Testis (tissue), 5 donors: ENCODE measurements at places on chromosomes 2 and 18. TPM values are rescaled to one million over a fixed set of nuclear protein-coding genes. Genes with fewer than 3 reads are reported as not detected.
A peak's percentile ranks its signal among the peaks of the same experiment; 100 is the strongest.

Gene ESPNL
- total RNA-seq, result 2.8 TPM

DNA sequence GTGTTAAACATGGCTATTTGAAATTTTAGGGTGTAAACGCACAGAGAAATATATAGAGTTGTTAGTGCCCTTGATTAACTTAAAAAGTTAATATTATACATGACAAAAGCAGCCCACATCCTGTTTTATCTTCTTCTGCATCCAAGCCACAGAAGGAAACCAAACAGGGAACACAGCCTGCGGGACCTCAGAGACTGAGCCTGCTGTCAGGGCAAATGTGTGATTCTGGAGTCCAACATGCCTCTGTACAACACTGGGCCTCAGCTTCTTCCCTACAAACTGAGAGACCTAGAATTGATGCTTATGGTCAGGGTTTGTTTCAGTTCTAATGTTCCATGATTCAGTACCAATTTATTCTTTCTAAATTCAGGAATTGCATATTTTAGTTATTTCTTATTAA is 404.7 kb downstream of the FBXO15 start:
- no peak for DNase-seq

GRCh38 chr2:130728549-130729316 is at the start of gene GPR148:
Gene GPR148 (plus strand): TSS chr2:130729070. CDS start chr2:130729152, 82 bp downstream.
- DNase-seq, result no peak

Gene MYO5B
- total RNA-seq, result 24.8 TPM

DNA sequence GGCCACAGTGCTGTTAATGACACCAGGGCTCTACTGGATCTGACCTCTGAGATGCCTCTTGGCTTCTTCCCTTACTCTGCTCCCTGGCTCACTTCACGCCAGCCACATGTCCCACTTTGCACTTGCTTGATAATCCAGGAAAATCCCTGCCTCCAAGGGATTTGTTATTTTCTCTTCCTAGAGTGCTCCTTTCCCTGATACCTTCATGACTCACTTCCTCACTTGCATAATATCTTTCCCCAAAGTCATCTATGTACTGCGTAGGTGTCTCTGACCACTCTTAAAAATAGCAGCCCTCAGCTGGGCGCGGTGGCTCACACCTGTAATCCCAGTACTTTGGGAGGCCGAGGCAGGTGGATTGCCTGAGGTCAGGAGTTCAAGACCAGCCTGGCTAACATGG is 572.3 kb downstream of the PLCL1 start:
- no peak for DNase-seq

Gene SH2D6
- total RNA-seq, result 13.6 TPM

GRCh38 chr2:230219419-230220331 is at the start of gene SP110:
Gene SP110 (minus strand): TSS chr2:230219984. CDS start chr2:230216927, 3,057 bp downstream.
- peak; percentile 83 for DNase-seq

Gene SF3B6
- total RNA-seq, result 69.3 TPM

Gene NT5C1B
- 59.4 TPM for total RNA-seq

- no peak for DNase-seq
These were observed 57.6 kb downstream of the DOCK10 start for GRCh38 chr2:224984637-224985036.

DNA sequence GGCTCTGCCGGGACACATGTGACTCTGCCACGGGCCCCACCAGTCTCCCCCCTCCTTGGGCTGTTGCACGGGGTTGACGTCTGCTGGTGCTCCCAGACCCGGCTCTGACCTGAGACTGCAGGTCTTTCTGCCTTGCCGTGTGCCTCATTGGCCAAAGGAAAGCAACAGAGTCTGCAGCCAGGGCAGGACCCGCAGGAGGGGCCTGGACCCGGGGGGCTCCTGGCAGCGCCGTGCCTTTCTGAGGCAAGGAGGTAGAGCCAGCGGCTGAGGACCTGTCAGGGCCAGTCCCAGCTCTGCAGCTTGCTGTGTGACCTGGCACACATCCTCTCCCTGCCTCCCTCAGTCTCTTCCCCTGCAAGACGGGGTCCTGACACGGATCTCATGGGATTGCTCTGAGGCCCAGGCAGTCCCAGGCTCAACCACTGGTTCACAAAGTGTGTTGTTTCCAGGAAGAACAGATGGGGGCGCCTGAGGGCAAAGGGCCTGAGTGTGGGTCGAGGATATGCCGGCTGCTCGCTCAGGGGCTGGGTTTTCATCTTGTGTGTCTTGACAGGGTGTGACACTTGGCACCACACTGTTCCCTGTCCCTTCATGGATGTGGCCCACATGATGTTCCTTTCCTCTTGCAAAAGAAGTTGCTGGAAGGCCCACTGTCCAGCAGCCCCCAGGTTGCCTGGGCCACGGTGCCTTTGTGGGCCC is 9.0 kb downstream of the CAPN10 start:
- DNase-seq, result peak; percentile 55

Gene ZNF638
- total RNA-seq, result 207 TPM

Gene C2orf81
- 15.7 TPM for total RNA-seq

DNA sequence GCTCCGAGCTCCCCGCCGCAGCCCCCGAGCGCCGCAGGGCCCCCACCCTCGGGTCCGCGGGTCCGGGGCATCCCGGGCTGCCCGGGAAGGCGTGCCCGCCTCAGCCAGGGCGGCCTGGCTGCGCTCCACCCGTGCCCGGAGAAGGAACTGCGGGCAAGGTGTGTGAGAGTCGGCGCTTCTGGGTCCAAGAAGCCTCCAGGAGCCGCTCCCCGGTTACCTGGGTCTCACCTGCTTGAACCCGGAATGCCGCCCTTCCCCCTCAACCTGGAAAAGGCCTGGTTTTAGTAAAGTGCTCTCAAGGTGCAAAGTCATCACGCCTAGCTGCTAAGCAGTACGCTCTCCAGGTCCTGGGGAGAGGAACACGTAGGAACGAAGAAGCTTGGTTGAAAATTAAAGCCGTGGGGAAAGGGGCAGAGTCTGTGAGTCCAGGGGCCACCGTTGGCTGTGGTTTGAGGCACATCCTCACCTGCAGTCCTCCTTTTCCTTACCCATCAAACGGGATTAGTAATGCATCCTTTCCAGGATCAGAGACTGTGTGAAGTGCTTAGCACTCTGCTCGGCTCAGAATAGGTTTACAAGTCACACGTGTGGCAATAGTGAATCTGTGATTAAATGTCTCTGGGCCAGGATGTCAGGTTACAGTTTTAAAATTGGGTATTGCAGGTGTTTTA is 1.2 kb downstream of the ASAP2 start:
- DNase-seq, result peak; percentile 34

DNA sequence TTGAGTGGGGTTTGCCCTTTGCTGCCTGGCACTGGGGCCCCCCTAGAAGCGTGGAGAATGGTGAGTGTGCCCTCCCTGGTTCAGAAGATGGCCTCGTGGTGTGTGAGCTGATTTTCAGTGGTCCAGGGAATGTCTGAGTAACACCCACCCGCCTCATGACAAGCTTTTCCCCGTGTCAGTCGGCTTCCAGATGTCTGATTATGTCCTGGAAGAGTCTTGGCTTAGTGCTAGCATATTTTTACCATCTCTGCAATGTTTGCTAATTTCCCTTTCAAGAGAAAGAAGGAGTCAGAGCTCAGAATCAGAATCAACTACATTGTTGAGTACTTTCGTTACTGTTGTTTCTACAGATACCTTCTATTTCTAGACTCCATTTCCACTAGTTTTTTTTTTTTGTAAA is 214.7 kb downstream of the SEPTIN10 start:
- no peak for DNase-seq

DNA sequence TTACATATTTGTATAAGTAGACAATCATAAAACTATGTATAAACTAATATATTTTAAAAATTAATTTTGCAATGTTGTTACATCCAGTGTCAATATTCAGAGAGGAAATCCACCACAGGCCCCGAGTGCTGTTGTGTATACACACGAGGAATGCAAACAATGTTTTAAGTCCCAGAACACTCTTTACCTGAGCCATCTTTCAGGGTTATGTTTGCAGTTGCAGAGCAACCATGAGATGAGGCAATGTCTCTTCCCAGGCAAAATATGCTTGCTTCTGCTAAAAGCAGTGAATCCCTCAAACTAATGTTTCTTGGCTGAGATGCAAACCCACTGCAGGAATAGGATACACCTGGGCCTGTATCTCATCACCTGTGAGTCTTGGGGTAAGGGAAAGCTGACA is 91.3 kb downstream of the ASXL2 start:
- no peak for DNase-seq

- no peak for DNase-seq
These were observed 26.1 kb upstream of the TMX3 start for GRCh38 chr18:68740966-68741365.

GRCh38 chr2:119608553-119608952 is 64.3 kb downstream of the CFAP221 start:
- no peak for DNase-seq

DNA sequence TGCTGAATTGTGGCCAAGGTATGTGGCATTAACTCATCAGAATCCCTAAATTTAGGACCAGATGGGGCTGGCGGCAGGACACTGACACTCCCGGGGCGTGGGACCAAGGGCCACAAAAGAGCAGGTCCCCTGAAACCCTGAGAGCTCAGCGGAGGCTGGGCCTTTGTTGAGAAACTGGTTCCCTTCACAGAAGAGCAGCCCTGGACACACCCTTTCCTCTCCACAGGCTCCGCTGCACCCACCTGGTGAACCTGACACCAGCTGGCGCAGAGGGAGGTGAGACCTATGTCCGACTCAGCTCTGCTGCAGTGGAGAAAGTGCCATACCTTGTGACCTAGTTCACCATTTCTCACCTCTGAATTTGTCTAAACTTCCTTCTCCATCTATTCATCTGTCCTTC is 119.5 kb downstream of the RTP5 start:
- DNase-seq, result peak; percentile 7

- DNase-seq, result no peak
These were observed 204.2 kb upstream of the CDH20 start for GRCh38 chr18:61129001-61129400.

DNA sequence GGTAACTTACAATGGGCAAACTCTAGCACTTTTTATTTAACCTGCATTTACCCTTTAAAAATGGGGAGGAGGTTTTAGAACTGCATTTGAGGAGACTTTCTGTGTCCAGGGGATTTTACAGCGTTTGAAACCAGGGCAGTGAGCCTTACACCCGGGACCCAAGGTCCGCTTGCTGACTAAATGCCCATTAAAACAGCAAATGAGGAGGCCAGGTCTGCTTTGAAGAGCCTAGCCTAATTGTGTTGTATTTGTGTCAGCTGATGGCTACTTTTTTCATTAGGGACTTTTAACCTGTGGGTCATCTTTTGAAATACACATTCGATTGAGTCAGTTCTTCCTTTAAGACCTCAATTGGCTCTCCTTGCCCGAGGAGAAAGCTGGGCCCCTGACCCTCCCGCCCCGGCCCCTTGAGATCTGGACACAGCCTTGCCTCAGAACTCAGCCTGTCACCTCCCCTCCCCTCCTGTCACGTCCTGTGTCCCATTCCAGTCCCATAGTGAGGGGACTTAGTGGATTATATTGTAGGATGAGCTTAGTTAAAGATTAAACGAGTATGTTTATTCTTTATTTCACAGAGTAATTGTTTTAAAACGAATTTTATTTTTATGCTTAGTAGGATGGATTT is 69.0 kb downstream of the KLHL29 start:
- no peak for DNase-seq

Gene SAG
- total RNA-seq, result 5.1 TPM

Gene TWIST2
- total RNA-seq, result 11.3 TPM

DNA sequence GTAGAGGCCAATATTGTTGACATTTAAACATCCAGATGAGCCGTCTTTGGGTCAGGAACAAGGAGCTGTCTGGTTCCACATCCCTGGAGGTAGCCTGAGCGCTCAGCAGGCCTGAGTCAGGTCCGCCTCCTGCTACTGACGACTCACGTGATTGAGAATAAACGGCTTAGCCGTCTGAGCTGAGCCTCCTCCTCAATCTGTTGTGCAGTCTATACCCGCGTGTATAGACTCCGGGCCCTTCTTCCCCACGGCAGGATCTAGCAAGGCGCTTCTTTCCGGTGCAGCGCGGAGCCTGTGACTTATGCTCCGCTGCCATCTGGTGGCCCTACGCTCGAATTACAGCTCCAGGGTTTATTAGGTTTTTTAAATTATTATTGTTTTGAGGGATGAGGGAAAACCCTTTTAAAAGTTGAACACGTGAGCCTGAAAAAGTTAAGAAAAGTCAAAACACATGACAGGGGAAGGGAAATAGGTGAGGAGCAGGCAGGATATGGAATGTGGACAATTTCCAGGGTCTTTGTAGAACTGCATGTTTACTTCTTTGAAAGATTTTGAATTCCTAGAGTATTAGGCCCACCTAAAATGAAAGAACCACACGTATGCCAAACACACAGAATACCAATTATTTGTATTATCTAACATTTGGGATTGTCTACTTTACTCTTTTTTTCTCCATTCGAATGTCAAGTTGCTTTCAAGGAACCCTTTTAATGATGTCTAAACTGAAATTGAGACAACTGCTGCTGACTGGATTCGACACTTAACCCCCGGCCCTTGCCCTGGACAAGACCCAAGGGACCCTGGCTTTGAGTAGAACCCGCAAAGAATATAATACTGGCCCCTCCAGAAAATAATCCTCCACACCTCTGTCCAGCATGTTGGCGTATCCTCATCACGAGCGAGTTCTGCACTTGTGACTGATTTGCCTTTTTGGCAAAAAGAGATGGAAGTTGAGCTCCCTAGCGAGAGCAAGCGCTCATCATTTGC is 112.4 kb upstream of the ZNF236 start:
- DNase-seq, result peak; percentile 88

Gene ITGB6
- total RNA-seq, result 0.79 TPM

Gene PDCD1
- total RNA-seq, result 0.37 TPM

Gene PTPN18
- total RNA-seq, result 23.4 TPM

Gene PMAIP1
- total RNA-seq, result 4.8 TPM

Gene SNRNP27
- total RNA-seq, result 78.3 TPM

DNA sequence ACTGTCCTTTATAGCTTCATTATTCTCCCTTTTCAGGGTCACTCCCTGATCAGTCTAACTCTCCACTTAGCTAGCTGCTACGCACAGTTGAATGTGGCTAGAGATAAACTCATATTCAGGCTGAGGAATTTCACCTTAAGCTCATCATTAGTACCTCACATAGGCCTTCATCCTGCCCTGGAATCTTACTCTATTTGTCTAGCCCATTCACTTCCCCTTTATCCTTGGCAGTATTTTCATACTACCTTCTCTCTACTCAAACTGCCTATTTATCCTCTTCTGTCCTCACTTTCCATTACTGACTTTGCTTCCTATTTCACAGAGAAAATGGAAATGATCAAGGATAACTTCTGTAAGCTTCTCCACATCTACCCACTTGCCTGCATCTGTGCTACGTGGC is 10.6 kb upstream of the DSC2 start:
- DNase-seq, result no peak

GRCh38 chr2:231900486-231900942 is 25.7 kb downstream of the NPPC start:
- peak; percentile 91 for DNase-seq

- DNase-seq, result no peak
These were observed 426.9 kb downstream of the NR4A2 start for GRCh38 chr2:155905657-155906056.

Gene ZNF804A
- 0.63 TPM for total RNA-seq

DNA sequence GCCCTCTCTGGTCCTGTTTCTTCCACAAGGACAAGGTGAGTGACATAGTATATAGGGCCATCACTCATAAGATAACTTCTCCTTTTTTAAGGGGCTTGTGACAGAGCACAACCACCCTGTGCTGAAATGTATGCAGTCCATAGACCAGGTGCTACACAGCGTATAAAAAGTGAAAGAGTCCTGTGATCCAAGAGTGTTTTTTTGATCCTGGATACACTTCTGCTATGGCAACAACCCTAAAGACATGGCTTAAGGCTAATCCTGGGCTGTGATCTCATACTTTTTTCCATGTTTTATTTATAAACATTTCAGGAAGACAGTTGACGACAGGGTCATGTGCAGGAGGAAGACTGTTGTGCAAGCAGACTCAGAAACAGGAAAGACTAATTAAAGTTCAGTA is 400.5 kb upstream of the TCF4 start:
- DNase-seq, result no peak

Gene NEU4
- 2.0 TPM for total RNA-seq

- peak; percentile 80 for DNase-seq
These were observed 194.0 kb downstream of the ZFP36L2 start for GRCh38 chr2:43032213-43033015.

Gene IL36G
- total RNA-seq, result 0.68 TPM
